ENCODE measurements at places on chromosomes 1 and 21.

DNA sequence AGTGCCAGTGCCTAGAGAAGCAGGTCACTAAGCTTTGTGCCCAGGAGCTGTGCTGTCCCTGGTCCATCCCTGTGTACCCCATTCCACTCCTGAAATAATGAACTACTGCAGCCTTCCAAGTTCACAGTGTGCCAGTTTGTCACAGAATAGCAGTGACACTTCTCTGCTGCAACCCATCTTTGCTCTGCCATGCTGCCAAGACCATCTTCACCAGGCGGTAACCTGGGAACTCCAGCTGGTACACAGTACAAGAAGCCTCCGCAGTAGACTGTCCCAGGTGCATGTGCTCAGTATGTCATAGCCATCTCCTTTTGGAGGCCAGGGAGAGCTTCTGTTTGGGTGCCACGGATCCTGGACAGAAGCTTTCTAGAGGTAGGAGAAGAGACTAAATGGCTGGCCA, 138.0 kb downstream of the DHRS3 start:
- no peak for DNase-seq

GRCh38 chr1:230215031-230215430, 148.0 kb downstream of the GALNT2 start:
- DNase-seq, result no peak

- no peak for DNase-seq
These were observed 27.6 kb downstream of the TTC39A start for GRCh38 chr1:51302746-51303145.

DNA sequence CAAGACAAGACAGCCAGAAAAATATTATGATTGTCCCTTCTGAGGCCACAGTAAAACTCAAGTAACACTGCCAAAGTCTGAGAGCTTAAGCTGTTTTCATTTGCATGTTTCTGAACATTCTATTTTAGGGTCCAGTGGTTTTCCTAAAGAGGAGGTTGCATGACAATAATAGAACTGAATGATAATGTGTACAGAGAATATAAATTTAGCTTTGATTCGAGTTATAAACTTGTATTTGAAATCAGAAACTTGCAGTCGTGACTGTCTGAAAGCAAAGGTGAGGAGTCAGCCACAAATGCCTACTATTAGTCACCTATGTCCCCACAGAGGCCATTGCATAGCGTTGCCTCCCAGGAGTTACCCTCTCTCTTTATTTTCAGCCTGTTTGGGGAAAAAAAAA, 363.1 kb upstream of the ADGRL2 start:
- DNase-seq, result no peak

DNA sequence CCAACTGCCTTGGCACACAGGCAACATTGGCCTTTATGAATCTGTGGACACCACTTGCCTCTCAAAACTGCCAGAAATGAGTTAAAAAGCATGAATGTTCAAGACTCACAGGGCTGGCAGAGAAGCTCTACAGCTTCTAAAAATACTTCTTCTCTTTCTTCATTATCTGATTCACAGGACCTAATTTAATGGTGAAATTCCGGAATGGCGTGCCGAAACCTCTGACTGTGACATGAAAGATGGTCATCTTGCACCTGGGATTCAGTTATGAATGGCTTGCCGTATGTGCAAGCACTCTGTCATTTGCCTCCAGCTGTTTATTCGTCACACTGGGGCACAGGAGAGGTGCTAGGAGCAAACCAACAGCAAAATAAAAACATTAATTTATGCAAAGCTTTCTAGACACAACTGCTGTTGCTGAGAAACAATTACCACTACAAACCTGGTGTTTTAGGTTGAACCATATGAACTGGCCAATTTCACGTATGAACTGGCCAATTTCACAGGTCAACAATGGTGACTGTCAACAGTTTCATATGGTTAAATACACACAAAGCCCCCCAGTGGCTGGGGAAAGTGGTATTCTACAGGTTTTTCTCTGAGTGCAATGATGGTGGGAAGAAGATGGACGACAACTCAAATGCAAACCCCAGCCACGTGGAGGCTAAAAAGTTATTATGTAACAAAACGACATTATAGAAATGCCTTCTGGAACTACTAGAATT, 648.3 kb downstream of the KIF26B start:
- DNase-seq, result peak; percentile 10

DNA sequence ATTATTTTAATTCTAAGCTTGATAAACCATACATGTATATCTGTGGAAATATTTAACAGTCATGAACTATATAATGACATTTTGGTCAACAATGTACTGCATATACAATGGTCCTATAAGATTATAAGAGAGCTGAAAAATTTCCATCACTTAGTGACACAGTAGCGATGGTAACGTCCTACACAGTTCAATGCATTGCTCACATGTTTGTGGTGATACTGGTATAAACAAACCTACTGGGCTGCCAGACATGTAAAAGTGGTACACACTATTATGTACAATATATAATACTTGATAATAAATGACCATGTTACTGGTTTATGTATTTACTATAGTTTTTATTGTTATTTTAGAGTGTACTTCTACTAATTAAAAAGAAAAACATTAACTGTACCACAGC, 841.9 kb downstream of the LTN1 start:
- no peak for DNase-seq

- no peak for DNase-seq
These were observed 285.6 kb downstream of the CACNA1E start for GRCh38 chr1:181768930-181769280.

DNA sequence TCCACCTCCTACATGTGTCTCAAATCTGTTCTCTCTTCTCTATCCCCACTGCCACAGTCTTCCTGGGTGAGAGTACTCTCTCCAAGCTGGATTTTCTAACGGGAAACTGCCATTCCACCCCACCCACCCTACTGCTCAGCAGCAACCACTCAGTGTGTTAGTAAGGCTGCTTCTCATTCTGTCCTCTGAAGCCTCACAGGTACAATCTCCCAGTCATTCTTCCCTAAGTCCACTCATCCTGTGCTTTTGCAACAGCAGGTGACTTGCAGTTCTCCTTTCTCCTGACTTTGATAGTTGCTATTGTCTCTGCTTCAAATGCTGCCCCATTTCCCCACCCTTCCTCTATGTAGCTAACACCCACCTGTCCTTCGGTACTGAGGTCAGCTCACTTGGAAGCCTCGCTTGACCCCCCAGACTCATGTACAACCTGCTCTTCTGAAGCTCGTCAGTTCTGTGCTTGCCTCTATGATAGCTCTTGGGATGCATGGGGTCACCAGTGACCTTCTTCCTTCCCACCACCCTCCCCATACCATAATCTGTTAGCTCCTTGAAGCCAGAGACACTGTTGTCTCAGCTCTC, 188.9 kb downstream of the RRAGC start:
- no peak for DNase-seq

DNA sequence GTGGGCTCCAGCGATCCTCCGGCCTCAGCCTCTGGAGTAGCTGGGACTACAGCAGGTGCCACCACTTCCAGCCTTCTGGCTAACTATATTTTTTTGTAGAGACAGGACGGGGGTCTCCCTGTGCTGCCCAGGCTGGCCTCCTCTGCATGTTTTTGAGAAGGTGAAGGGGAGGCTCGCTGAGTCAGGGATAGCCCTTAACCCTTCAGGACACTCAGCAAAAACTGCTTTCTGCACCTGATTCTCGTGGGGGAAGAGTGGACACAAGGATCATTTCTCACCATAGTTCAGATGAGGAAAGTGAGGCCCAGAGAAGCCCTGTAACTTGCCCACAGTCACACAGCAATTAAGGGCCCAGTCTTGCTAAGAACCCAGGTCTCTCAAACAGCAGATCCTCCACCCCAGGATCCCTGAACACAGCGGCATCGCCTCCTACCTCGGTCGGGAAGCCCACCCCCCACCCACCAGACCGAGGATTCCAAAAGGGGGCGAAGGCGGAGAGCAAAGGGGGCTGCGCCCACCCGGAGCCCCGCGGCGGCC, 1.3 kb downstream of the FGR start:
- DNase-seq, result no peak

- no peak for DNase-seq
These were observed 96.7 kb upstream of the SLC44A3 start for GRCh38 chr1:94723463-94723862.

GRCh38 chr1:165747632-165748447, 20.8 kb downstream of the TMCO1 start:
- DNase-seq, result no peak

- DNase-seq, result peak; percentile 58
These were observed 472.7 kb downstream of the PTPRU start for GRCh38 chr1:29708796-29709703.

DNA sequence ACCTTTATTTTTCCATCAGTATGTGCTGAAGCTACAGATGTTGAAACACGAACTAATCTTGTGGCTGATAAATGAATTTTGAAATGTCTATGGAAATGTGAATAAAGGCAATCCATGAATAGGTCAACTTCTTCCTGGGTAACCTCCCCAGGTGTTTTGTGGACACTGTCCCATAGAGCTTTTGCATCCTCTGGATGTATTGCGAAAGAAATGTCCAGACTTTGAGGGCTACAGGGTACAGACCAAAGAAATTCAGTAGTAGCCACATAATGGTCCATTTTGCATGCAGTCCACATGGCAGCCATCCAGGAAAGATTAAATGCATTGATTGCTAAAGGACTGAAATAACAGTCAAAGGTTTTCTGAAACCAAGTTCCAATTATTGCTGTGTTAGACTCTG, 21.5 kb upstream of the DARS2 start:
- DNase-seq, result no peak

DNA sequence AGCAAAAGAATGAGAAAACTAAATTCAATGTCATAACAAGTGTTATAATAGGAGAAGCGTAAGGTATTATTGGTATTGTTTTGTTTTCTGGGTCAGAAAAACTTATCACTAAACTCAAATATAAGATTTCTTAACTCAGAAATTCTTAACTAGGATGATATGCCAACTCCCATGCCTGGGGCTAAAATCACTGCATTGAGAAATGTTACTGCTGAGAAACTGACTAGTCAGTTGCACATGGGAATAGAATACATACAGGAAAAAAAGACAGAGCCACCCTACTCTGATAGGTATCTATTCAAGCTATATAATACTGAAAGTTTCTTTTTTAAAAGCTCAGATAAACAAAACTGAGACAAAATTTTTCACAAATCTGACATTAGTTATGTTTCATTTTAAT, 56.3 kb downstream of the PRPF38A start:
- DNase-seq, result no peak

DNA sequence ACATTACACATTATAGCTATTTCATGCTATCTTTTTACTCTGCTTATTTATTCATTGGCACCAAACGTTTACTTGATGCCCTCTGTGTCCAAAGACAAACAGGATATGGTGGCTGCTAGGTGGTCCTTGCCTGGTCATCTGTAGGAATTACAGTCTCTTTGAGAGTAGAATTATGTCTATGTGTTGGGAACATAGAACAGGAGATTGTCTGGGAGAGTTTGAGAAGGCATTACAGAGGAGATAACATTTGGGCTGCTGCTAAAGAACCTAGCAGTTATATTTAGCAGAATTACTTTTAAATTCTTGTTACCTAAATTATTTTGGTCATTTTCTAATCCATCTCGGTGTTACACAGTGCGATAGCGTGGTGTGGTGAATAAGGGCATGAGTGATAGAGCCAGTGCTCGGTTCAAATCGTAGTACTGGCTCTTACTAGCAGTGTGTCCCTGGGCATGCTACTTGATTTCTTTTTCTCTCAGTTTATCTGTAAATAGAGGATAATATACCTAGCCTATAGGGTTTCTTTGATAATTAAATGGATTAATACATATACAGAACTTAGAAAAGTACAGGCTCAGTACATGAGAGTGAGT, 20.5 kb downstream of the RRP15 start:
- no peak for DNase-seq

DNA sequence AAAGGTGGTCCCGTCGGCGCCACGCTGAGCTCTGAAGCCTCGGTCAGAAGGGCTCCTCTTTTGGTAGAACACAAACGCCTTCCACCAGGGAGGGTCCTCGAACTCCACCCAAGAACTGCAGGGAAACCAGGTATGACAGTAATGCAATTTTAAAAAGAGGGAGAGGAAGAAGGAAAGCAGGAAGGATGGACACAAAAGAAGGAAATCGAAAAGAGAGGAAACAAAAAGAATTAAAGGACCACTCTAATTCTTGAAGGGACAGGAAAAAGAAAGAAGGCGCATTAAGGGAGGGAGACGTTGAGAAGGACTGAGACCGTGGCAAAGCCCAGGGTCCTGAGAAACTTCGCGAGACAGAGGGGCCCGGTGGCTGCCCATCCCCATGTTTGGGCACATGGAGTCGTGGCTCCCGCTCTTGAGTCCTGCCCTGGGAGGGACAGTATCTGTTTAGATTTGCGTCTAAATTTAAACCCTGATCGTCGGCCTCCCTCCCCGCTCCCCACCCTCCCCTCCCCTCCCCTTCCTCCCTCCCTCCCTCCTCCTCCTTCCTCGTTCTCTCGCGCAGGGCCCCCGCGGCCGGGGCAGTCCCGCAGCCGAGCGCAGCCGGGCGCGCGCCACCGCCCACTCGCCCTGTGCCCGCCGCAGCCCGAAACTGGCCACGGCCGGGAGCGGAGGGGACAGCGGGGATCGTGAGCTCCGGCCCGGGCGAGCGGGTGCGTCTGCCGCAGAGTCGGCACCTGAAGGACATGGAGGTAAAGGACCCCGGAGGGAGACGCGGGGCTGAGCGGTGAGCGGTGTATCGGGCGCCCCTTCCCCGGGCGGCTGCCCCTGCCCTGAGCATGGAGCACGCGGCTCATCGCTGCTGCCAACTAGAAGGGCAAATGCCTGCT, at the start of gene RCSD1:
Gene RCSD1, plus strand, starts transcription at position 552 of the 887 bp plus-strand sequence. Its CDS starts 192 bp downstream, at position 744.
- peak; percentile 66 for DNase-seq

GRCh38 chr1:54012008-54012325, 6.0 kb downstream of the LDLRAD1 start:
- no peak for DNase-seq

DNA sequence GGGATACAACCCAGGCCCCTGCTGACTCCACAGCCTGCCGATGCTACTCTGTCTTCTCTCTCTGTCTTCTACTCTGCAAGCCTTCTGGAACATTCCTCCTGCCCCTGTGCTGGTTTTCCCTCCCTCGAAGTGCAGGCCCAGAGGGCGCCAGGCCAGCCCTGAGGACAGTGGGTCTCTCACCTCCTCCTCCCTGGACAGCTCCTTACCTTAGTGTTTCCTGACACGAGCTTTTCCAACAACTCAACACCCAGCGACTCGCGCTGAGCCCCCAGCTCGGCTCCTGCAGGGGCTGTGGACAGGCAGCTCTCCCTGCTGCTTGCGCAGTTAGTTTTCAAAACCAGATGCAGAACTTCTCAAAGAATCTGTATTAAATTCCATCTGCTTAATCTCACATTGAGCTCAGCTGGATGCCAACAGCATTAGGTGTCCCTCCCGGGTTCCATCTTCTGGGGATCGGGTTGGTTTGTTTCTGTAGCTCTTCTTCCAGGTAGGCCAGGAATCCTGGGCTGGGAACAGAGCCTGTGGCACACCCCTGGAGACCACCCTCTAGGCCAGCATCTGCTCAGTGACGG, 54.2 kb downstream of the PTPRU start:
- no peak for DNase-seq

DNA sequence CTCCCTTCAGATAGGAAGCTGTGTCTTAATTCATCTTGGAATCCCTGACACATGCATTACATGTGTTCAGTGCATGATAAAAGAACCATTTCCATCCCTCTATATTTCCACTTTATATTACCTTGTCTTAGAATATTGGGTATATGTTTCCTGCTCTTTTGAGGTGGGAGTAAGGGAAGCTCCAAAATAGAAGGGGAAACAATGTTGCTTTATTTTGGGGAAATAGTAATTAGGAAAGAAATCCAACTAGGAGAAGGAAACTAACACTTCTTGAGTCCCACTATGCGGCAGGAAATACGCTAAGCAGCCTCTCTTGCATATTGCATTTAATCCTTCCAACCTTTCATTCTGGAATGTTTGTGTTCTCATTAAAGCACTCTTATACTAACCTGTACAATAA, 89.4 kb upstream of the VAV3 start:
- DNase-seq, result no peak

GRCh38 chr21:32842146-32842545, 70.6 kb upstream of the PAXBP1 start:
- DNase-seq, result peak; percentile 33

Data from MV-4-11 (cell line).